ENCODE measurements at places on chromosomes 4 and X. TPM values are rescaled to one million over a fixed set of nuclear protein-coding genes. Genes with fewer than 3 reads are reported as not detected.

- no peak for DNase-seq
Measured at GRCh38 chr4:153014460-153014859, 78.3 kb downstream of the FHDC1 start.

GRCh38 chr4:94410678-94411206 is 41.0 kb upstream of the PDLIM5 start:
- peak; percentile 66 for DNase-seq

DNA sequence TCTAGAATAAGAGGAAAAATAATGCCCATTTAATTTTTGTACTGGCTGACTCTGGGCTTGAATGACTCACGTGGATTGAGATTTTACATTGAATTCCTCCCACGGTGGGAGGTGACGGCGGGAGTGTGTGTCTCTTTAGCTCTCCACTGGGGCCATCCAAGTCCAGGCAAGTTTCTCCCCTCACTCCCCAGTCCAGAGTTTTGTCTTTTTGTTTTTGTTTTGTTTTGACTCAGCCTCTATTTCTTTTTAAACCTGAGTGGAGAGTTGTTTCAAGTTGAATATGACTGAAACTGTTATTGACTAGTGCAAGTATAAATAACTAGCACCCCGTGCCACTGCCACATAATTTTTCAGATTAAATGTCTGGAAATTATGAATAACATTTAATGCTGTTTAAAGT is 13.6 kb downstream of the CHST7 start:
- no peak for DNase-seq

DNA sequence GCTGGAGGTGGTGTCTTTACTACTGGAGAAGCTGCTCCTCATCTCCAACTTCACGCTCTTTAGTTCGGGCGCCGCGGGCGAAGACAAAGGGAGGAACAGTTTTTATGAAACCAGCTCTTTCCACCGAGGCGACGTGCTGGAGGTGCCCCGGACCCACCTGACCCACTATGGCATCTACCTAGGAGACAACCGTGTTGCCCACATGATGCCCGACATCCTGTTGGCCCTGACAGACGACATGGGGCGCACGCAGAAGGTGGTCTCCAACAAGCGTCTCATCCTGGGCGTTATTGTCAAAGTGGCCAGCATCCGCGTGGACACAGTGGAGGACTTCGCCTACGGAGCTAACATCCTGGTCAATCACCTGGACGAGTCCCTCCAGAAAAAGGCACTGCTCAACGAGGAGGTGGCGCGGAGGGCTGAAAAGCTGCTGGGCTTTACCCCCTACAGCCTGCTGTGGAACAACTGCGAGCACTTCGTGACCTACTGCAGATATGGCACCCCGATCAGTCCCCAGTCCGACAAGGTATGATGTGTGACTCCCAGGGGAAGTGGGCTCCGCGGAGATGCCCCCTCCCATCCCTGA is 634 bp downstream of the LRAT start:
- no peak for DNase-seq

DNA sequence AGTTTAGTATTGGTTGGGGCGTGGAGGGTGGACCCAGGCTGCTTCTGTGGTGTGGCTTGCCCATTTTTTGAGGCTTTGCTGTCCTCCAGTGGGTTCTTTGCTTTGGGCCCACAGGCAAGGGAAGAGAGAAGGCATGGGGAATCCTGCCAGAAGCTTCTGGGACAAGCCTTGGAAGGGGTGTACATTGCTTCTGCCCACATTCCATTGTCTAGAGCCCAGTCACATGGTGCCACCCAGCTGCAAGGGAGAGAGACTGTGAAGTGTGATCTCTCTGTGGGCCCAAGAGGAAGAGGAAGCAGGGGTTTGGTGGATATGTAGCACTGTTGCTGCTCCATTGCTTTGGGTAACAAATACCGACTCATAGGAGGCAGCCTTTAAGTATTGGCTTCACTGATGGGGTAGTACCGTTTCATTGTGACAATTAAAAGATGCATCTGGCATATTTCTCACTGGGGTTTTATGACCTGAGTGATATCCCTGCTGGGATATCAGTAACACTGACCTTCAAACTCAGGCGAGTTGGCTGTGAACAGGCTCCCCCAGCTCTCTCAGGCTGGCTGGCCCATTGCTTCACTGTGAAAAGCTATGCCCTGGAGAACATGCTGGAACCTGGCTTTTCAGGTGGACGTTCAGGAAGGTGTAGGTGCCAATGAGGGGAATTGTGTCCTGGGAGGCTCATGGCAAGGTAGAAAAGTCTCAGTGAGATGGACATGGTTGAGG is 85.9 kb downstream of the CLDN34 start:
- no peak for DNase-seq

DNA sequence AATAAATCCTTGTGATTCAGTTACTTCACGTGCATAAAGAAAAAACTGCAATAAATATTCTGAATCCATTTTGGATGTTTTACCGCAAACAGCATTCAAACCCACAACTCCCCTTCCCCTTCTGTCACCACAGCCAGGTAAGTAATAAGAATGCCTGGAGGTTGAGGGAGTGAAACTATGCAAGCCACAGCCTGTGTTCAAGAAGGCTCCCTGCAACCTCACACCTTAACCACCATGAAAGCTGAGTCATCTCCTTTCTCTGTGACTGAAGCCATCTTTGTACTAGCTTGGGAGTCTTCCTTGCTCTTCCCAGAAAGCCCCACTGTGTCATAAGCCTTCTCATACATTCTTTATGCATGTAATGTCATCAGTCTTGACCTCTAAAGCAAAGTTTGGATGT is 297.0 kb upstream of the PUDP start:
- no peak for DNase-seq

The IL13RA2 gene
- not detected for total RNA-seq

The VSIG4 gene
- total RNA-seq, result 56.6 TPM

DNA sequence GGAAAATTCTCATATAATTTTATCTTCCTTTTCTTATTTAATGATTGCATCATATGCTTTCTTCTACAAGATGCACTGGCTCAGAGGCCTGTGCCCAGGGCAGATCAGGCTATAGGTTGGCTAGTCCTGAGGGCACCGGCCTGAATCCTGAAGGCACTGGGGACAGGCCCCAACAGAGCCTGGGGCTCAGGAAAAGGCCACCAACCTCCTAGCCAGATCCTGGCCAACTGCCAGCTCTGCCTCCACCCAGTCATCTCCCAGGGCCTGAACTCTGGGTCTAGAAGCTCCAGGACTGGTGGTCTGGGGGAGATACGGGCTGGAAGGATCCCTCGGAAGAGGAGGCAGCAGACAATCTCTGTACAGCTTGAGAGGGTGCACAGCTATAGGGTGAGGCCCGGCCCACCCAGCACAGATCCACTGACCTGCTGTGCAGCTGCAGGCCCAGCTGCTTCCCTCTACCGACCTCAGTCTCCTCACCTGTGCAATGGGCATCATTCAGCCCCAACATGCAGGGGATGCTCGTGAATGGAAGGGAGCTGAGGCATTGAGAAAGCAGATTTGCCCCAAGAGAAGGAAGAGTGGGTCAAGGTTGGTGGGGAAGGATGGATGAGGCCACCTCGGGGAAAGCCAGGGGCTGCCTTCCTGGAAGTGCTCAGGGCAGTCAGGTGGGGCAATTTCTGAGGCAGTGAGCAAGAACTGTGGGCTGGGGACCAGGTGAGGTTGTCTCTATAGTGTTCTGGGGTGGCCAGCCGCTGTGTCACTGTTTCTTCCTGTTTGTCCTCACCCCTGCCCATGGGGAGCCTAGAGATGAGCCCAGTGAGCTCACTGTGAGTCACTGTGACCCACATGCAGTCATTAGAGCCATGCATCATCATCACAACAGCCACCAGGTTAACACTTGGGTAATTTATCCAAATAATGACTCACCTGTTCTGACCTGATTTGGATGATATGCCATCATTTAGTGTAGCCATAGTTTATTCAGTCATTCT is 22.4 kb upstream of the XAGE2 start:
- DNase-seq, result no peak

- no peak for DNase-seq
Measured at GRCh38 chr4:125358453-125358852, 43.7 kb downstream of the FAT4 start.

The TRMT10A gene
- total RNA-seq, result 4.5 TPM

The BEND4 gene
- total RNA-seq, result 0.05 TPM

GRCh38 chr4:92172203-92172602 is 131.6 kb upstream of the GRID2 start:
- no peak for DNase-seq

The SERPINA7 gene
- total RNA-seq, result not detected

The MAGEA10 gene
- total RNA-seq, result not detected

The EBP gene
- total RNA-seq, result 47.2 TPM

- no peak for DNase-seq
Measured at GRCh38 chr4:5996641-5997040, 21.6 kb downstream of the C4orf50 start.

- DNase-seq, result no peak
Measured at GRCh38 chr4:164828955-164829354, 48.0 kb upstream of the APELA start.

DNA sequence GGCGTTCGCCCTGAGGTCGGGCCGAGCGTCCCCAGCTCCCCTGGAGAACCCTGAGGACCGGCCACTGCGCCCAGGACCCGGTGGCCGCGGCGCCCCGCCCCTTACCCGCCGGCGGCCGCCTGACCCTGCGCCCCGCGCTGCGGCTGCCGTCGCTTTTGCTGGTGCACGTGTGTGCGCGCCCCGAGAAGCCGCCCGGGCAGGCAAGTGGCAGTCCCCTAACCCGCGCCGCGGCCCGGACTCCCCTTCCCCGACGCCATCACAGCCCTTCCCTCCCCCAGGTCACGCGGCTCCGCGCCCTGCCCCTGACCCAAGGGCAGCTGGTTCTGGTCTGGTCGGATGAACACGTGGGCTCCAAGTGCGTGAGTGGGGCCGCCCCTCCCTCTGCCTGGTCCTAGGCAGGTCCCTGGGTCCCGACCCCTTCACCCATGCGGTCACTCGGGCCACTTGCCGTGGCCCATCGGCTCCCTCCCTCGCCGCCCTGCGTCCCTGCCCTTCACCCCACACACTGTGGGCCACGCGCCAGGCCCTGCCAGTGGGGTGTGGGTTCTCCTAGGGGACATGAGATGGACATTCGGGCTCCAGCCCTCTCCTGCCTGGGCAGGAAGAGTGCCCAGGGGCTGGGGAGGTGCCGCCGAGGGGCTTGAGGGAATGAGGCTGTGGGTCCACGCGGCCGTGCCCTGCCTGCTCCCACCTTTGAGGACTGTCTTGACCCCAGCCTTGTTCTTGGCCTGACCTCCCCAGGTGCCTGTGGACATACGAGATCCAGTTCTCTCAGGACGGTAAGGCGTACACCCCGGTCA is 8.0 kb upstream of the FGFRL1 start:
- DNase-seq, result no peak

GRCh38 chr4:143351774-143352451 is 15.2 kb downstream of the GAB1 start:
- no peak for DNase-seq

DNA sequence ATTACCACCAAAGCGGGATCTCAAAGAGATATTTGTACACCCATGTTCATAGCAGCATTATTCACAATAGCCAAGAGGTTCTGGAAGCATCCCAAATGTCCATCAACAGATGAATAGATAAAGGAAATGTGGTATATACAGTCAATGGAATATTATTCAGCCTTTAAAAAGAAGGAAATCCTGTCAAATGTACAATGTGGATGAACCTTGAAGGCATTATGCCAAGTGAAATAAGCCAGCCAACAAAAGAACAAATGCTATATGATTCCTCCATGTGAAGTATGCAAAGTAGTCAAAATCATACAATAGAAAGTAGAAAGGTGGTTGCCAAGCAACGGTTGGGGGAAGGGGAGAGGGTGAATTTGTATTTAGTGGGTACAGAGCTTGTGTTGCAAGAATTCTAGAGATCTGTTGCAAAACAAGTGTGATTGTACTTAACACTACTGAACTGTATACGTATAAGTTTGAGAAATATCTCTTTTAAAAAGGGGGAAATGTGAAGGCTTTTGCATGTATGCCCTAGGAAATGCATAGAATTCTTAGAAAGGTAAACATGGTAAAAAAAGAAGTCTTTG is 5.0 kb upstream of the ZRSR2 start:
- no peak for DNase-seq

GRCh38 chr4:63458010-63458409 is 951.2 kb downstream of the TECRL start:
- no peak for DNase-seq

GRCh38 chr4:122139139-122139538 is 13.0 kb upstream of the BLTP1 start:
- DNase-seq, result no peak

DNA sequence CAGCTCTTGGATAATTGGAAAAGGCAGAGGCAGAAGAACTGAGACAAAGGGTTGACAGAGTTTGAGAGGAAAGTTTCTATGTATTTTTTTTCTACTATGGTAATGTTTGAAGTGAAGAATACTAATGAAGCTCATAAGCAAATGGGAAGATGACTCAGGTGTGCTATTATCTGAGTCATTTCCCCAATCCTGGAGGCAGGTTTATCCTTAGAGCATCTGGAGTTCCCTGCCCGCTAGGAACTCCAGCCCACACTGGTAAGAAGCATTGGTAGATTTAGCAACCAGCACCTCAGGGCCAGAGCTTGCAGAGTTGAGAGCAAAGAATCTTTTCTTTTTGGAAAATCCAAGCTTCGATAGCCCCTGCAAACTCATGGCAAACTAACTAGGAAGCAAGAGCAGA is 55.2 kb downstream of the DOCK11 start:
- no peak for DNase-seq

The CYBB gene
- total RNA-seq, result 28.8 TPM
